ENCODE measurements at places on chromosomes 2 and 18. TPM values are rescaled to one million over a fixed set of nuclear protein-coding genes. Genes with fewer than 3 reads are reported as not detected.

DNA sequence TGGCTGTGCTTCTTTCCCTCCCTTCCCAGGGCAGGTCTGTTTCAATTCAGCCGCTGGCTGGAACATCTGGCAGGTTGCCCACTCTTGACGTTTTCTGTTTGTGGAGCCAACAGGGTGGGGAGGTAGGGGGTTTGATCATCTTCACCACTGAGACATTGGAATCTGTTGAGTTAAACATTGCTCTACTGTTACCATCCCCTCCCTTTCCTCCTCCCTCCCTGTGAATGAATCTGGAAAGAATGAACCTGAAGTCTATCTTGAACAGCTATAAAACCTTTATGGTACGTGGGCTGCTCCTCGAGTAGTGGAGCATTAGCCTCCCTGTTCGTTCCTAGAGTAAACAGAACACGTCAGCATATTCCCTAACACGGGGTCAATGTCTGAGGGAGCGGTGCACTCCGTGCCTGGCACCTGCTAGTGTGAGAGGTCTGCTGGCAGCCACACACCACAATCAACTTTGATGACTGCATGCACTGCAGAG, 249.9 kb upstream of the RBBP8 start:
- DNase-seq, result peak; percentile 77

Gene SLC20A1
- polyA plus RNA-seq, result 45.8 TPM

GRCh38 chr2:235616885-235617284, 123.0 kb downstream of the AGAP1 start:
- DNase-seq, result no peak

GRCh38 chr2:130183512-130184373, 1.7 kb downstream of the MZT2B start:
- no peak for DNase-seq

GRCh38 chr18:77069931-77070330, 62.7 kb downstream of the MBP start:
- no peak for DNase-seq

Gene TBR1
- polyA plus RNA-seq, result not detected

GRCh38 chr18:79872527-79873444, 75.0 kb downstream of the KCNG2 start:
- DNase-seq, result no peak

GRCh38 chr2:208501206-208501605, 94.6 kb downstream of the PTH2R start:
- DNase-seq, result no peak

GRCh38 chr2:96954011-96954846, 32.2 kb downstream of the FAM178B start:
- no peak for DNase-seq

DNA sequence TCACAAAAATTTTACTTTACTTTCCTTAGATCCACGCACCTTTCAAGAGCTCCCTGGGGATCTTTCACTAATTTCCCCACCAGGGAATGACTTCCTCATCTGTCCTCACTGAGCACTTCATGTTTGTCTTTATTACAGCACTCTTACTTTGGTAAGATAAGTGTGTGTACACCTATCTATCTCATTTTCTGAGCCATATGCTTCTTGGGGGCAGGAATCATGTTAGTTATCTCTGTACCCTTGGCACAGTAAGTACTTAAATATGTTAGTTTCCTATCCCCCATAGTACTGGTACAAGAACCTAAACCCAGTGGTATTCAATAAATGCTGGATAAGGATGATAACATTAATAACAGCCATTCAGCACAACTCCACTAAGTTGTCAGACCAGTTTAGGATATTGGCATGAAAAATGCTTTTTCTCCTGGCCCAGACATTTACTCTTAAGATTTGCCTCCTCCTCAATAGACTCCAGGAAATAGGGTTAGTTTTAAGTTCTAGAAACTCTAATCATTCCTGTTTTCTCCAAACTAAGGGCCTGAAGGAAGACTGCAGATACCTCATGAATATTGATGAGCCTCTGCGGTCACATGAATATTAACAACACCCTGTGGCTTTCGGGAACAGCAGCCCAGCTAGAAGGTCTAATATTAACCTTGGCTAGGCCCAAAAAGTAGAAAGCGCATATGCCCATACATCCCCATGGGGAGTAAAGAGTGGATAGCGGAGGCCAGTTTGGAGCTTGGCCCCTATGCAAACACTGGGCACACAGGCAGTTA, 38.2 kb downstream of the NHEJ1 start:
- DNase-seq, result no peak

GRCh38 chr18:44805176-44805575, 124.5 kb downstream of the SETBP1 start:
- no peak for DNase-seq

- no peak for DNase-seq
These were observed 1.8 kb downstream of the MPV17 start for GRCh38 chr2:27320958-27321543.

GRCh38 chr18:73235921-73236320, 368.1 kb upstream of the NETO1 start:
- no peak for DNase-seq

- DNase-seq, result no peak
These were observed 129.2 kb downstream of the KLHL29 start for GRCh38 chr2:23513872-23514793.

DNA sequence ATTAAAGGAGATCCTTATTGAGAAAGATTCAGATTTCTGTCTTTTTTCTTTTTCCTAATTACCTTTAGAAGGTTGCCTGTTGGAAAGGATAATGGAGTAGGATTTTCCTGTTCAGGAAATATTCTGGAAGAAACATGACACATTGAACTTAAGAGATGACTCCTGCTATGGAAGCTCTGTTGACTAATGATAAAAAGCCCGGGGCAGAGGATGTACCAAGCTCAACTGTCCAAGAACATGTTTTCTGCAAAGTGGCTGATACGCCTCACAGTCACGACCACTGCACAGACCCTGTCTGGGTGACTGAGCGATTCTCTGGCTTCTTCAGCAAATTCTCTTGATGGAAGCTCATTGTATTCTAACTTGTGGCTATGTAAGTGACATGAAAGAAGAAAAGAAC, 86.2 kb upstream of the THOC1 start:
- no peak for DNase-seq

GRCh38 chr2:174235680-174236079, 12.7 kb downstream of the OLA1 start:
- no peak for DNase-seq

GRCh38 chr2:188852772-188853171, 121.4 kb upstream of the COL3A1 start:
- no peak for DNase-seq

GRCh38 chr2:224816816-224817215, 100.7 kb upstream of the CCDC195 start:
- no peak for DNase-seq

DNA sequence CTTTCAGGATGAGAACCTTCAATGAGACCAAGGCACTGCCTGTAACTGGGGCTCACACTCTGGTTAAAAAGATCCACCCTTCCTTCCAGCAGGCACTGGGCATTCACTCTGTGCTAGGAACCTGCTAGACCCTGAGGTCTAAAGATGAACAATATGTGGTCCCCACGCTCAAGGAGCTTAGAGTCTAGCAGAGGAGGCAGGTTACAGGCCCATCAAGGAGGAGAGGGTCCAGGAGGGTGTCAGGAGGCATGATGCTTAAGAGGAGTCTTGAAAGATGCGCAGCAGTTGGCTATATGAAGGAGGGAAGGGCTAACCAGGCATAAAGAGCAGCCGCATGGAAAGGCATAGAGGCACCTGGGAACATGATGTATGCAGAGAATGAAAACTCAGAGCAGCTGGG, 4.5 kb downstream of the ANKRD53 start:
- DNase-seq, result no peak

- no peak for DNase-seq
These were observed 42.3 kb downstream of the TRAF3IP1 start for GRCh38 chr2:238362626-238363025.

Gene WIPF1
- 27.6 TPM for polyA plus RNA-seq

Gene TMEM178A
- polyA plus RNA-seq, result 21.0 TPM

Gene DSC1
- 2.7 TPM for polyA plus RNA-seq

DNA sequence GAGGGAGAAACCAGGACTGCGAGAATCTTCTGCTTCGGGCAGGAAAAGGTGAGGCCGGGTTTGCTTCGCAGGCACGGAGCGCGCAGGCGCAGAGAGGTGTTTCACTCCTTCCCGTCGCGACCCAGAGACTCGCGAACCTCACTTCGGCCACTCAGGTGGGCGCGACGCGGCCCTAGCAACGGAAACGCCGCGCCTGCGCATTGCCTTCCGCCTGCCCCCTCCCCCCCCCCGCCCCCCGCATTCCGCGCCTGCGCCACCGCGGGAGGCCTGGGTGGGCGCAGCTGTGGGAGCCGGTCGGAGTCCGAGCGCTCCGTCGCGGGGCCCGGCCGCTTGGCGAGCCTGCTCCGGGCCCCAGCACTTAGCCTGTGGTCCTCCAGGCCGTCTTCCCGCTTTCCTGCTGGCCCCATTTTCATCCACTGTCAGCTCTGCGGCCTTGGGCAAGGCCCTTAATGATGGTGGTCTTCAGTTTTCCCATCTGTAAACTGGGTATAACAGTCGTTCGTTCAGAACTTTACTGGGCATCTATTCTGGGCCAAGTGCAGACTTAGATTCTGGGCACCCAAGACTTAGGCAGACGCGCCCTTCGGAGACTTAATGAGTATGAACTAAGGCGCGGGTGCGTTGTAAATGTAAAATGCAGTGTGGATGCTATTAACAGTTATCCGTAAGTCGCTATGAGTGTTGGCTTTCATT, 62.1 kb upstream of the ACKR3 start:
- peak; percentile 63 for DNase-seq

GRCh38 chr2:61335187-61335586, 135.7 kb downstream of the USP34 start:
- DNase-seq, result no peak

Gene NPAS2
- 14.8 TPM for polyA plus RNA-seq

- DNase-seq, result no peak
These were observed 842.3 kb downstream of the BCL11A start for GRCh38 chr2:59711121-59711520.

Gene ZEB2
- polyA plus RNA-seq, result 165 TPM

GRCh38 chr2:78109272-78109671, 587.1 kb upstream of the LRRTM4 start:
- no peak for DNase-seq

Gene SIGLEC15
- 0.69 TPM for polyA plus RNA-seq

Gene UGT1A8
- not detected for polyA plus RNA-seq

DNA sequence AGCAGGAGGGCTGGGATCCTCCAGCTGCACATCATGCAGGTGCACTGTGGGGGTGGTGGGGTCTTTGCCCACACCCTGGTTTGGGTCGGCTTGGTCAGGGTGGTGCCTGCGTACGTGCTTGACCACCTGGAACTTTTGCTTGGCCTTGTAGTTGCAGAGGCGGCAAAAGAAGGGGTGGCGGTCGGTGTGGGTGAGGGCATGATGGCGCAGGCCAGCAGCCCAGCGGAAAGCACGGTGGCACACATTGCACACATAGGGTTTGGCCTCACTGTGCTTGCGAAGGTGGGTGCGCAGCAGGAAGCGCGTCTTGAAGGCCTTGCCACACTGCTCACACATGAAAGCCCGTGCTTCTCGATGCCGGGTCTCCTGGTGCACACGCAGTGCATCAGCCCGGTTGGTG, 21.1 kb downstream of the ZNF142 start:
- DNase-seq, result no peak

GRCh38 chr18:51852681-51853080, 487.3 kb upstream of the DCC start:
- no peak for DNase-seq

DNA sequence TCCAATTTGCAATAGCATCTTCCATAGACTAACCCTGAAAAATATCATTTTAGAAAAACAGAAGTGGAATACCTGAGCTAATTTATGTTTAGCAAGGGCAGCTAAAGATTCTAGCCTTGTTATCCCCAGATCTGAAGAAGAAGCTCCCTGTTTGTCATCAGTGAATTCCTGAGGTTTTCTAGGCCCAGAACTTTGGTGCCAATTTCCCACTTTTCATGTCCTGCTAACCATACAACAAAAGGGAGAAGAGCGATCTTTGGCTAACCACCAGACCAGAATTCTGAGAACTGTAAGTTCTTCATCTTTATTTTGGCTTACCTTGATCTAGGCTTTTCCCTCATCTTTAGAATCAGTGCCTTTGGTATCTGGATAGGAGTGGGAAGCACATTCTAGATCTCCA, 51.3 kb upstream of the RASGRP3 start:
- DNase-seq, result no peak

Gene CDCA7
- 42.2 TPM for polyA plus RNA-seq

Gene TACR1
- 1.2 TPM for polyA plus RNA-seq

Gene GKN1
- polyA plus RNA-seq, result not detected

Gene ZNF521
- 53.9 TPM for polyA plus RNA-seq

Gene PRSS56
- 0.15 TPM for polyA plus RNA-seq

Gene GCG
- not detected for polyA plus RNA-seq

Gene ASAP2
- 49.8 TPM for polyA plus RNA-seq

Gene GPR45
- 0.19 TPM for polyA plus RNA-seq

Gene ANO7
- polyA plus RNA-seq, result 1.9 TPM

Gene CCL20
- 0.85 TPM for polyA plus RNA-seq

- DNase-seq, result no peak
These were observed 3.0 kb upstream of the CCDC93 start for GRCh38 chr2:118016911-118017310.

Gene CDH7
- polyA plus RNA-seq, result 21.4 TPM

DNA sequence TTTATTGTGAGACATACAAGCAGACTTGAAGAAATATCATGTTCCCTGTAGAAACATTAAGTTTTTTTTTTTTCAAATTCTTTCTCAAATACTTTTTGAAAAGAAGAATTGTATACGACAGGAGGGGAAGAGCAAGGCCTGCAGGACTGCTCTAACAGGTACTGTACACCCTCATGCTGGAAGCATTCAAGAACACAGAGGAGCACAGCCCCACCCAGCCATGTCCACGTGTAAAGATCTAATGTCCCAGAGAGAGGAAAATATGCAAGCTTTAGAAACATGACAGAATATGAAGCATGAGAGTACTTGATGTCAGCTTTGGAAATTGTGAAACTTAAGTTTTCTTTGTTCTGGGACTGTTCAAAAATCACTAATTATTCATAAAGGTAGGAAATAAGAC, 191.6 kb downstream of the TTC32 start:
- no peak for DNase-seq

All from left renal pelvis (tissue), 4 donors.